Progenitor cell of endocrine pancreas (in vitro differentiated cells): ENCODE measurements at places on chromosomes 6 and 20.
A peak's percentile ranks its signal among the peaks of the same experiment; 100 is the strongest.

DNA sequence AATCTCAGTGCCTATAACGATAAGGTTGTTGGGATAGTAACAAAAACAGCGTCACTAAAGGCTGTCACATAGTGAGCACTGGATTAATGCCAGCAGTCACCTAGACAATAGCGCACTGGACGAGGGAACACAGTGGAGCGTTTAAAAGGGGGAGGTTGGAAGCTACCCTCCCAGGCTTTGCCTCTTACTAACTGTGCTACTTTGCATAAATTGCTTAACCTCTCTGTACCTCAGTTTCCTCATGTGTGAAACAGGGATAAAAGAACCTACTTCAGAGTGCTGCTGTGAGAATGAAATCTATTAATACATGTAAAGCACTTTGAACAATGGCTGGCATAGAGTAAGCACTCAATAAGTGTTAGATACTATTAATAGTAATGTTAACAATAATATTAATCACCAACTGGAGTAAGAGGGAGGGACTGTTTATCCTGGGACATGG, 10.5 kb downstream of the BCL2L1 start:
- DNase-seq: no peak

GRCh38 chr6:110566346-110567125, 90.1 kb upstream of the SLC22A16 start:
- no peak for DNase-seq

GRCh38 chr6:142870787-142871415, 74.1 kb downstream of the HIVEP2 start:
- DNase-seq: no peak

GRCh38 chr20:19335341-19335740, 122.9 kb downstream of the SLC24A3 start:
- DNase-seq: no peak

DNA sequence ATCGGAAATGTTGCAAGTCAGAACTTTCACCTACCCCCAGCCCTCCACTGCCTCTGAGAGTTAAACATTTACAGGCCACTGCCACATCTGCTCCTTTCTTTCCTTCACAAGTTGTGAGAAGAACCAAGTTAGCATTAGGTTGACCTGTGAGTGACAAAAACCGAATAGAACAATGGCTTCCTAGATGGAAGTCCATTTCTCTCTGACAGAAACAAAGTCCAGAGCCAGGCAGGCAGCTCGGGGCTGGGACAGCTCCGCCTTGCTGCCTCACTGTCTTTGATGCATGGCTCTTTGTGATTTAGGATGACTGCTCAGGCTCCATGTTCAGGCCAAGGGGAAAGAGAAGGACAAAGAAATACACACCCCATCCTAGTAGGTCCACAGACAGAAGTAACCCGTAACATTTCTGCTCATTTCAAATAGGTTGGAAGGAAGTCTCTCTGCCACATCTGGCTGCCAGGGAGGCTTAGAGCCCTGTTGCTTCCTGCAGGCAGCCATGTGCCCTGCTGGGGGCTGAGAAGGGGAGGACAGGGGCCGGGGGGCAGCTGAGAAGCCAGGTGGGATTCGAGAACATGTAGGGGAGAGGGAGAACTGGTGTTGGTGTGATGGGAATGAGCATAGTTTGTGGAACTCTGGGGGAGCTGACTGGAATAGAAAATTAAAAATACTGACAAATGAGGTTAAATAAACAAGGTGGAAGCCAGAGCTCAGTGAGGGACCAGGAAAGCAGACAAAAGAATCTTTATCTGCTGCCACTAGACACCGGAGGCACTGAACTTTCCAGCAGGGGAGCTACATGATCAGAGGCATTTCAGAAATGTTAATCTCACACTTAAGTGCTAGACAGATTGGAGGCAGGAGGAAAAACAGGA, 19.5 kb upstream of the IER3 start:
- DNase-seq: no peak

GRCh38 chr6:14775528-14775927, 470.3 kb upstream of the JARID2 start:
- DNase-seq: no peak

DNA sequence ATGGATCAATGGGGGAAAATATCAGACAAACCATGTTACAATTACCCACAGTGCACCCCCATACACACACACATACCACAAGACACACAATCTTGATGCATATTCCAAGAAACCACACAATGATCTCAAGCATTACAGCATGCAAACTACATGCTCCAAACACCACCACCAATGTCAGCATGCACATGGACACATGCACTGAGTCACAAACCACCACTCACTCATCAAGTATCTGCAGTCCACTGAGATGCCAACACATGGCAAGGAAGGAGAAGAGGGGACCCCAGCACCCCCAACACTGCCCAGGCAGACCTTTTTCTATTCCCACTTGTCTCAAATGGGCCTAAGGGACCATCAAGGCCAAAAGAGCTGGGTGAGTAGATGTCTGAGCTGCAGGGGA, 91.6 kb downstream of the PREX1 start:
- no peak for DNase-seq

DNA sequence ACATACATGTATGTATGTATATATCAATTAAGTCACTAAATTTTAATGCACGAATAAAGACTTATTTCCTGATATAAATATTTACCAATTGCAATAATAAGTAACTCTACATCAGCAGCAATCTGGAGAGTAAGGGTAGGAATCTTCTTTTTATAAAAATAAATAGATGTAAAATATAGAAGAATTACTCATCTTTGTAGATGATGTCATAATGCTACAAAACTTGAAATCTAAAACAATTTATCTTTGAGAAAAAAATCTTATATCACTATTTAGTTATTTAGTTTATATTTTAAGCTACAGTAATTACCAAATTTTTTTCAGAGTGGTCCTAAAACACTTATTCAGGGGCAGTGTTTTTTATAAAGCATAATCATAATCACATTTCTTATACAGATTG, 351.7 kb downstream of the RIMS1 start:
- DNase-seq: no peak

GRCh38 chr20:57514273-57514751, 10.6 kb downstream of the CTCFL start:
- peak; percentile 37 for DNase-seq

DNA sequence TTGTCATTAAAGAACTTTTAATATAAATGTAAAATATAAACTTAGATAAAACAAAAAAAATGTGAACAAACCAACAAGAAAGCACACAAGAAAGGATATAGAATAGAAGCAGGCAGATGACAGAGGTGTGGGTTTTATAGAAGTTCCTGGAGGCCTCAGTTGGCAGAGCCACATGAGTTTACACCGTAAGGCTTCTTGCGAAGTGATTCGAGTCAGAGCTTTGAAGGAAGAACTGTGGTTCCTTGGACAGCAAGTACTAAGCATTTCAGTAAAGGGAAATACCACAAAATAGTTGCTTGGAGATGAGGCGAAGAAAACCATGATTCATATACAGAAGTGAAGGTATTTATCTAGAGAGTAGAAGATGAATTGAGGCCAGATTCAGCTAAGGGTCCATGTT, 207.9 kb upstream of the EYA4 start:
- DNase-seq: no peak

DNA sequence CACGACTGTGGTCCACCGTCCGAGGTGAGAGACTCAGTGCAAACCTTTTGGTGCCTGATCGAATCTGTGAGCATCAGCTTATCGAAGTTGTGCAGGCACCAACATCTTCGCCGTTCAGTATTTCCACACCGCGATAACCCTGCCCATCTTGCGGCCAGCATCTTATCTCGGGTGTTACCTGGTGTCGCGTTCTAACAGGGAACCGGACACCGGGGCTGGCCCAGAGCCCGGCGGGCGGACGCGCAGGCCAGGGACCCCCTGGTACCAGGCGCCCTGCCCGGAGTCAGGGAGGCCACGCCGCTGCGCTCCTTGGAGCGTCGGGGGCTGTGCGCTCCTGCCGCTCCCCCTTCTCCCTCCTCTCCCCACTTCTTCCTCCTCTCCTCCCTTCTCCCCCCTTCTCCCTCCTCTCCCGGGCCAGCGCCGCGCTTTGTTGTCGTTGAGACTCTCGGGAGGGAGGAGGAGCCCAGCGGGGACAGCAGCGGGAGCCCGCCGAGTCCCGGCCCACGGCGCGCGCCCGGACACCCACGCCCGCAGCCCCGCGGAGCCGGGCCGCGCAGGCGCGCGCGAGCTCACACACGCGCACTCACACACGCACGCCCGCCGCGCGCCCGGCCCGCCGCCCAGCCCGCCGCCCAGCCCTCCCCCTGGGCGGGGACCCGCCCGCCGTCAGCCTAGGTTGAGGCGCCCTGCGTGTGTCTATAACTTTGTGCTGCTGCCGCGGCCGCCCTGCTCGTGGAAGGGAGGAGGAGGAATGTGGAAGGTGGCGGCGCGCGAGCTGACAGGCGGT, 1.4 kb upstream of the FOXO3 start:
- DNase-seq: peak; percentile 70

DNA sequence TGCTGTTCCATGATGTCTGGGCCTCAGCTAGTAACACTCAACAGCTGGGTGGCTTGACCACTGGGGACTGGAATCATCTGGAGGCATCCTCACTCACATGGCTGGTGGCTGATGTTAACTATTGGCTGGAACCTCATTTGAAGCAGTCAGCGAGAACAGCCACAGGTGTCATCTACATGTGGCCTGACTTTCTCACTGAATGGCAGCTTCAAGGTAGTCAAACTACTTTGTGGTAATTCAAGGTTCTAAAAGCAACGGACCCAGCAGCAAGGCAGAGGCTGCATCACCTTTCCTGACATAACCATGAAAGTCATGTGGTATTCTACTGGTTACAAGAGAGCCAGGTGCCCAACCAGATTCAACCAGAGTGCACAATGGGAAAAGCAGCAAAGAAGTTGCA, 115.9 kb upstream of the DST start:
- DNase-seq: no peak

DNA sequence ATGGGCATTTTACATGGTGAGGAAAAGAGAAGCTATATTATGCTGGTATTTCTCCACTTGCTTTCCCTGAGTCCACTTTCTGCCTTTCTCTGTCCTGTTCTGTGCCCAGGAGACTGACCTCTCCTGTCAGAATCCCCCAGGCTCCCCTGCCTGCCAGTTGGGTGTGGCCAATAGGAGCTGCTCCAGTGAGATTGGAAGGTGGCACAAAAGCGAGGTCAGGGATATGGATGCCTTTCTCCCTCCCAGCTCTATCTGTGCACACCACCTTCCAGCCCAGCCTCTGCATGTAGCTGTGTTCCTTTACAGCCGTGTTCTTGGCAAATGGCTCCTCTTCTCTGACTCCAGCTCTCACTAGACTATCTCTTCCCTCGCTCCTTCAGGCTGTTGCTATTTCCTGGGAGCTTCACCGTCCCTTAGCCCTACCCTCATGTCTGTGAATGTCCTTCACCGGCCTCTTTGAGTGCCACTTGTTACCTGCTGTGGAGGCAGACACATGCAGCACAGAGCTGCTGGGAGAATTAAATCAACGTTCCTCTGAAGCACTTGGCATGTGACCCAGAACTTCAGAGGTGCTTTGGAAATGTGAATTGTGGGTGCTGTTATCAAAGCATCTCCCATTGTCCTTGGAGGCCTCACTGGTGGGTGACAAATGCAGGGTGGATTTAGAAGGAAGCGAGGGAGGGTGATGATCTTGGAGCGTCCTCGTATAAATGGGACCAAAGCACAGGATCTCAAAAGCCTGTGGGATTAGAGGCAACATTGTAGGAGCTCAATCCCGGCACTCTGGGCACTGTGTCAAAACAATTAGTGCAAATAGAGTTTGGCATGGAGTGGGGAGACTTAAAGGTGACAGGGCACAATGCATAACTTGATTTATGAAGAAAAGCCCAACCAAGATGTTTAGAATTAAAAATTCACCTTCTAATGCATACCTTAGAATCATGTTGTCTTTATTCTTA, 28.9 kb upstream of the RALGAPA2 start:
- no peak for DNase-seq

DNA sequence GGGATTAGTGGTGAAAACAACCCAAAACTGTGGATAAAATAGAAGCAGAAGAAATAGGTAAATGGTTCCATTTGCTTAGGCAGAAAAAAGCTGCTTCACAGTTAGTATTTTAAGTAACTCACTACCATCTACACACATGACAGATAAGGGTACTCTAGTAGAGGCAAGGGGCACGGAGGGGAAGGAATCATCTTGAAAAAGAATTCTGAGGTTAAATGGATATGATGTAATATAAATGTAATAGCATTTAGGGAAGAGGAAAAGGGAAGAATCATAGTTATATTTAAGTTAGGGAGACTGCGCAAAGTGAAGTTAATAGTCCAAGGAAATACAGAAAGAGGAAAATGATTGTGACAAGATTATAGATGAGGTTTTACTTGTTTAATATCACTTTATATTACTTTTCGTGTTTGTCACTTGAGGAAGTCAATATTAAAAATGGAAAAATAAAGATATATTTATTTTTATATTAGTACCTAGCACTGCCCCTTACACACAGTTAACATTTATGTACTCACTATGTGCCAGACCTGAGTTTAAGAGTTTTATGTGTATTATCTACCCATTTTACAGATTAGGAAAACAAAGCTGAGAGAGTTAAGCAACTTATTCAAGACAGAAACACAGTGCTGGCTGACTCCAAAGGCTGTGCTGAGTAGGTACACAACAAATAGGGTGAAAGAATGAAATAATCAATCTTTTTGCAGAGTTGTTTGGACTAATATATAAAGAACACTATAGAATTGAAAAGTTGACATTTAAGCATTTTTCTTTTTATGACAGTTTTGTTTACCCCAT, 128.1 kb downstream of the REV3L start:
- DNase-seq: no peak

DNA sequence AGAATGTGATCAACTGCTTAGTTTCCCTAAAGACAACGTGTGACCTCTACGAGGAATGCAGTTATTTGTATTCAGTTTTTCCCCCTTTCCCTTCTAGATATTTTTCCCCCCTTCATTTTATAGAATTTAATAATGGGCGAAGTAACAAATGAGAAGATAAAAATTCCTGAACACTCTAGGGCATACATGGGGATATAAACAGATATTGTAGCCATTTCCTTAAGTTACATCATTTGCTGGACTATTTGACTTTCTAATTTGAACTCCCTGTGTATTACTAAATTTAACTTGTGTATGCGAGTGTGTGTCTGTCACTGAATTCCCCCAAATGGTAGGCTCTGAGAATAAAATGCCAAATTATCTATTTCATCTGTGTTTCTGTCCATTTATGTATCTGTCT, 99.0 kb upstream of the ZFP64 start:
- DNase-seq: no peak

DNA sequence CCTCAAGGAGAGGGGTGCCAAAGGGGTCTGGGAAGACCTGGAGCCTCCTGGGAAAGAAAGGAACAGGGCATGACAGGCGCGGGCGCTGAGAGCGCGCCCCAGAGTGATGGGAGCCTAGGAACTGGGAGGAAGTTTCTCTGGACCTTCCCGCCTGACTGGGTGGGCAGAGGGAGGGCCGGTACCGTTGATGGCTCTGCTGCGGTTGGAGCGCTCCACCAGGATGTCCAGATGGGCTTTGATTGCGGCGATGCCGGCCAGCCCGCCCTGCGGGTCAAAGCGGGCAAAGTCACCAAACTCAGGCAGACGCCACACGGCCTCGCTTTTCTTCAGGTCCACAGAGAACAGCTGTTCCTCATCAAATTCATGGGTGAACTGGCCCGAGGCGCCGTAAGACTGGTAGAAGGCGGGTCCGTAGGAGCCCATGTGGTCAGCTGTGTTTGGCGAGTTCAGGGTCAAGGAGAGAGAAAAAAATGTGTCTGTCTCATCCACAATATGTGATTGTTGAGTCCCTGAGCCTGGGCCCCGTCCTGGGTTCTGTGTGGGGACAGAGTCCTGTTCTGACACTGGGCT, 1.5 kb downstream of the HLA-DOA start:
- no peak for DNase-seq
